Germinal center (tissue), 1 donor: ENCODE measurements at places on chromosomes 12 and 14.
A peak's percentile ranks its signal among the peaks of the same experiment; 100 is the strongest.

GRCh38 chr14:38404616-38405015 lies 148.7 kb upstream of the CLEC14A start:
- DNase-seq = no peak

DNA sequence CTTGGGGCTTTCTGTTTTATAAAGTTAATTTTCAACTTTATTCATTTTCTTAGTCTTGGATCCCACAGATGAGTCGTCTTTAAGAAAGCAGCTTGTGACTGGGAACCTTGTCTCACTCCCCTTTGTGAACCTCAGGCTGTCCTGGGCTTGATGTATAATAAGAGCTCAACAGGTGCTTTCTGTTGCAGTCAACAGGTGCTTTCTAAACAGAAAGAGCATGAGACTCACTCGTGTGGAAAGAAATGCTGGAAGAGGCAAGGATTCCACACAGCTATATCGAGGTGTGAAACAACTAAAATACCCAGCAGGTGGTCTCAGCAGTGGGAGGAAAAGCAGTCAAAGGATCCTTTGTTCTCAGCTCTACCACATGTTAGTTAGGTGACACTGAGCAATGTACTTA lies 398.9 kb downstream of the EGLN3 start:
- no peak for DNase-seq

- no peak for DNase-seq
Observed at GRCh38 chr12:75419841-75420240, 29.0 kb downstream of the GLIPR1L2 start.

DNA sequence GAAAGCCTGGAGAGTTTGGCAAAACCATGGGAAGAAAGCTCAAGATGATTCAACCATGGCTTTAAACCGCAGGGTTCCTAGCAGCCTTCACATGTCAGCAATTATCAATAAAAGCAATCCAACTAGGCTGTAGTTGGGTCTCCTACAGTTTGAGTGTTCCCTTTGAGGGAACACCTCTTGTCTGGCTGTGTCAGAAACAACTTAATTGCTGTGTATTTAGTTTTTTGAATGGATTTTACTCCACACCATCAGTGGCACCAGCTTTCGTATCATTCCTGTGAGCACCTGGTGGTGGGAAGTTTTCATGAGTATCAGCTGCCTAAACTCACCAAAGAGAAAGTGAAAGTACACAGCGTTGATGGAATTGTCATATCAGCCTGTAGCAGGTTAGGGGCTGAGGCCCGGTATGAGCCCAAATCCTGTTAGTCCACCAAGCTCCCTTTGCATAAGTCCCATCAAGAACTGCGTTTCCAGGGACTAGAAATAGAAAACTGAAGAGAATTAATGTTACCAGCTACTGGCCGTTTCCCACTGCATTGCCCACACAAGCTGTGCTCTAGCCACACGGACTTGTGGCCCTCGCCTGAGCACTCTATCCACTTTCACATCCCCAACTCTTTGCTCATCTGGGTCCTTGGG lies 10.9 kb upstream of the IL26 start:
- DNase-seq = peak; percentile 51

GRCh38 chr14:32820682-32821081 lies 118.0 kb upstream of the NPAS3 start:
- no peak for DNase-seq

GRCh38 chr14:102571043-102571442 lies 21.4 kb upstream of the RCOR1 start:
- no peak for DNase-seq

- DNase-seq = no peak
Observed at GRCh38 chr12:122795807-122796206, 21.4 kb downstream of the CCDC62 start.

DNA sequence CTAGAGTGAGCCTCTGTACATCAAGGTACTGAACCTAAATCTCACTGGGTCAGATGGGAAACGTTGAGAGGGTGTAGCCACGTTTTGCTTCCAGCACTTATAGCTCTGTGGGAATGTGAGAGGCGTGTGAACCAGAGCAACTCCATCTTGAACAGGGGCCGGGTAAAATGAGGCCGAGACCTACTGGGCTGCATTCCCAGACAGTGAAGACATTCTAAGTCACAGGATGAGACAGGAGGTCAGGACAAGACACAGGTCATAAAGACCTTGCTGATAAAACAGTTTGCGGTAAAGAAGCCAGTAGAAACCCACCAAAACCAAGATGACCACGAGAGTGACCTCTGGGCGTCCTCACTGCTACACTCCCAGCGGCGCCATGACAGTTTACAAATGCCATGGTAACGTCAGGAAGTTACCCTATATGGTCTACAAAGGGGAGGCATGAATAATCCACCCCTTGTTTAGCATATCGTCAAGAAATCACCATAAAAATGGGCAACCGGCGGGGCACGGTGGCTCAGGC lies 63.4 kb upstream of the NCOR2 start:
- DNase-seq = no peak

- no peak for DNase-seq
Observed at GRCh38 chr12:125634813-125635212, 569.6 kb downstream of the AACS start.

GRCh38 chr14:21093018-21093417 lies 5.4 kb downstream of the ZNF219 start:
- DNase-seq = no peak

GRCh38 chr14:93299416-93299815 lies 33.4 kb downstream of the BTBD7 start:
- DNase-seq = no peak

- DNase-seq = no peak
Observed at GRCh38 chr12:115911360-115911759, 366.1 kb downstream of the MED13L start.

DNA sequence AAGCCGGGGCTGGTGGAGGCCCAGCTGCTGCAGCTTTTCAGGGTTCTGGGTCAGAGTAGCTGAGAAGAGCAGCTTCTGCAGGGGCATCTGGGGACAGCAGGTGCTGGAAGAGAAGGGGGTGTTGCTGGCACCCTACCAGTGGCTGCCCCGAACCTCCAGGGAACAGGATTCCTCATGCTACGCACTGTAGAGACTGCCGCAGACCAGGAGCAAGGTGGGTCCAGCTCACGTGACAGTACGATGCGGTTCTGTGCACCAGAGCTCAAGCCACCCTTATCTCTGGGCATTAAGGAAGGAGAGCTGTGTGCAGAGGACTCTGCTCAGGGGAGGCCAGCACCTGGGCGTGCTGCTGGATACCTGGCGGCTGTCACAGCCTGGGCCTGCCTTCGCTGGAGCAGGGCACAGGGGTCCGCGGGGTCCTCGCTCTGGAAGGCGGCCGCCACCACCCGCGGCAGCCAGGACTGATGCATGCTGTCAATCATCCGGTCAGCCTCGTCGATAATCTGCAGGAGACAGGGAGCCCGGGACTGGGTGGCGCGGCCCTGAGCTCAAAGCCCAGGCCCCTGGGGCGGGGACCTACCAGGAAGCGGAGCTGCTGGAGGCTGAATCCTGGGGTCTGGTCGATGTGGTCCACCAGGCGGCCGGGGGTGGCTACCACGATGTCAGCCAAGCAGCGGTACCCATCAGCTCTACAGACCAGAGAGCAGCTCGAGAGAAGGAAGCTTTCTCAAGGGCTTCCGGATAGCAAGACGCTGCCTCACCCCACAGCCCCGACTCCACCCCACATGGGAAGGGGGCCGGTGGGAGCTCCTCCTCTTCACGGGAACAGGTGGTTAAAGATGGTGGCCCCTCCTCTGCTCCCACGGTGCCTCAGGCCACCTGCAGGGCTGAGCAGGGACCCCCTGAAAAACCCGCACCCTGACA lies 2.9 kb downstream of the DDX51 start:
- DNase-seq = no peak

GRCh38 chr12:69331909-69332684 lies 16.1 kb upstream of the LYZ start:
- no peak for DNase-seq

DNA sequence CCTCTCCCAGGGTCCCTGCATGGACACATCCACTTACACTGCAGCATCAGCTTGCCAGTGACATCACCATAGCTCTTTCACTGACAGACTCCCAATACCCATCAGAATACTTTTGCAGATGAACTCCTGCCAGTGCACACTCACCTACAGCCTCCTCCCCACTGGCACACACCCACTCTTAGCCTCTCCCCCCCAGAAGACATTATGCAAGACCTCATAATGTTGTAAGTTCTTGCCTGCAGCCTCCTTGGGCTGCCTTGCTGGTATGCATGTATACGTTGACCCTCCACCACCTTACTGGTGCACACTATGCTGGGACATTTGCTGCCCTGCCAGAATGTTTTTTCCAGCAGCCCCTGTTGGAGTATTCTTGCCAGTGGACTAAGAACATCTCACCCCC lies 324.2 kb downstream of the AEBP2 start:
- no peak for DNase-seq

DNA sequence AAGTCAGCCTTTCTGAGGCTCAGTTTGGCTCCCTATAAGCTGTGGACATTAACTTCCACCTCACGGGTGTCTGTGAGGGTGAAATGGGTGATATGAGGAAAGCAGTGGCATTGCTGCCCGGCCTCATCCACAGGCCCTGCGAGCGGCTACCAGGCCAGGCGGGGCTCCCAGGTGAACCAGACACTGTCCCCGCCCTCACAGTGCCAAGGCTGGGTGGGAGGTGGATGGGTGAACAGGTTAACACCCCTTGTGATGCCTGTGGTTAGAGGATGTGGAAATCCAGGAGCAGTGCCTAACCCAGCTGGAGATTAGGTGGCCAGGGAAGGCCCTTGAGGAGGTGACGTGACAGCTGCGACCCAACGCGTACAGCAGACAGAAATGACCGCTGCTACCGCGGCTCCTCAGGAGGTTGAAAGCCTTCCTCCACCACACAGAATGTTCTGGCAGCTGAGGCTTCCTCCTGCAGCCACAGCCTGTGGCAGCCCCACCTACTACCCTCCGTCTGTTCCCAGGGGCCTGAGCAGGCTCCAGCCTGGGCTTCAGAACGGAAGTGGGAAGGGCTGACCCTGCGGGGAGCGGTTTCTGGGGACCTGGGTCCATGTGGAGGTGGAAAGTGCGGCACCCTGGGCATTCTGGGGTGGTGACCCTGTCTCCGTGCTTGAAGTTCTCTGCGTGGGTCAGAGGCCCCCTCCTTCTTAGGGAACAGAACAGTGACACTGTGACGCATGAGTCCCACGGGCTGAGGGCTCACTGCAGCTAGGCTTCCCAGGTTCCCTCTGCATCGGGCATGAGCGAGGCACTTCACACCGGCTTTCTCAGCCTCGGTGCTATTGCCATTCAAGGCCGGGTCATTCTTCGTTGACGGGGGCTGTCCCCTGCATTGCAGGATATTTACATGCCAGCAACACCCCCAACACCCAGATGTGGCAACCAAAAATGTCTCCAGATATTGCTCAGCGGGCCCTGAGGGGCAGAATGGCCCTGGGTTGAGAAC lies 9.7 kb downstream of the MMAB start:
- no peak for DNase-seq

- no peak for DNase-seq
Observed at GRCh38 chr12:18139989-18140596, 50.1 kb upstream of the RERGL start.

DNA sequence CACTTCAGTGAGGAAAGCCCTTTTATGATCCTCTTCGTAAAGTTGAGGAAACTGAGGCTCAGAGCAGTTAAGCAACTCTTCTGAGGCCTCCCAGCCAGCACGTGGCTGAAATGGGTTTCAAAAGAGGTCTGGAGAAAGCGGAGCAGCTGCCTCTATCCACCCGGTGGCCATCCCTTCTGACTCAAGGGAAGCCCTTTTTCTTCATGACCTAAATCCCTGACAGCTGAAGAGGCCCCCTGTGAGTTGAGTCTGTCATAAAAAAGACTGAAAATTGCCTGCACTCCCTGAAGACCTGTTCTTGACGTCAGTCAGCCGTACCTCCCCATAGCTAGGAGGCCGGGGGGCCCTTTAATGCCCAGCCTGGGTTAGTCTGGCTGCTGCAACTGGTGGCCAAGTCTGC lies 10.7 kb downstream of the CMKLR1 start:
- no peak for DNase-seq

DNA sequence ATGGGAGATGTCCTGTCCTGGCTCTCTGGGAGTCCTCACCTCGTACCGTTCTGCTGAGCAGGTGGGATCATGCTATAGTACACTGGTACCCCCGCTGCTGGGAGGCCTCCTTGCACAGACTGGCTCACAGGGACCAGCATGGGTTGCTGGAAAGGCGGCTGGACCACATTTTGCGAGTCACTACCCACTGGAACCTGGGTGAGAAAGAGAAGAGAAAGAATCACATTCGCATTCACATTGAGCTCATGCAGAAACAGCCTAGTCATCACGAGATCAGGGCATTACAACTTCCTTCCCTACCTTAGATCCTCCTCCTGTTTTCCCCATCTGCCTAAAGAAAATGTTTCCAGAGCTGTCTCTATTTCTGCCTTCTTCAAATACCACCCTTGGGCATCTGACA lies 17.3 kb upstream of the STAC3 start:
- no peak for DNase-seq

- no peak for DNase-seq
Observed at GRCh38 chr14:84777356-84777755, 752.6 kb upstream of the FLRT2 start.
